ENCODE measurements at places on chromosomes 1 and 21.

- DNase-seq: no peak
These were observed 56.1 kb downstream of the SLAMF6 start for GRCh38 chr1:160466961-160467360.

DNA sequence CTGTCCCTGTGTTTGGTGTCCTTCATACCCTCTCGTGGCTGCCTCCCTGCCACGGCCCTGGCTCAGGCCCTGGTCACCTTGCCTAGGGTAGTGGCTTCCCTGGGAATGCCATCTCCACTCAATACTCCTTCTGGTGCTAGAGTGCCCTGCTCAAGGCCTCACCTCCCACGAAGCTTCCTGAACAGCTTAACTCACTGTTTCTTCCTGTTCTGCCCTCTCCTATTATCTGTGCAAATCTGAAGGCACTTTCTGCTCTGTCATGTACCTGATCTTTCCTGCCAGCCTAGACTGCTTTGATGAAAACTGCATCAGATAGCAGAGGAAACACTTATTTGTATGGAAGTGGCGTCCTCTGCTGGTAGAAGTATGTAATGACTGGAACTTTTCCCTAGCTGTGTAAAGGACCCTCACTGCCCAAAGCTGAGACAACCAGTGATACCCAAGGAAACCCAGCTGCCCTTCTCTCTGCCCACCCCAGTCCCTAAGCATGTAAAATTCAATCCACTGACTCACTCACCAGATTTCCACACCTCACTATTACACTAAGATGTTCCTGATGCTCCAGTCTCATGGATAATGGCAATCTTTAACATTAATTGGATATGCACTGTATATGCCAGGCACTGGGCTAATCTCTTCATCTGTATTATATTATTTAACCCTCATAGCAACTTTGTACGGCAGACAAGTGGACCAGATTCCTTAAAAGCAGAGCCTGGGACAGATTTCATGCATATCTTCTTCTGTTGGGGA is 36.2 kb upstream of the BTG2 start:
- DNase-seq: peak; percentile 81

- DNase-seq: peak; percentile 89
These were observed 62.7 kb downstream of the ADARB1 start for GRCh38 chr21:45136927-45137611.

- peak; percentile 95 for DNase-seq
These were observed 134.4 kb downstream of the TGFB2 start for GRCh38 chr1:218479436-218480115.

DNA sequence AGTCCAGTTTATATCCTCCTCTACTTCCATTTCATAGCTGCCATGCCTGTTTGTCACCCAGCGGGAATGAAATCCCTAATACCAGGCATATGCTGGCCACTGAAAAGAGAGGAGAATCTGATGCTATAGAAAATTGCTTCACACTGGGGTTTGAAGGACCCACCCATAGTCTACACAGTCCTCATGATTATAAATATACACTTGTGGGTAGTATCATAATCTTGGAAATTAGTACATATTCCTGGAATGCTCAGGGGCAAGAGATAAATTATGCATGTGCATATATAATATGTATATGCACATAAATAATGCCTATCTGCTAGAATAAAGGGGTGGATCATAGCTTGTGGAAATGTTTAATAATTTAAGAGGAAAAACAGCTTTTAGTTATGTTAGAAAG is 105.8 kb downstream of the PRRX1 start:
- DNase-seq: no peak

DNA sequence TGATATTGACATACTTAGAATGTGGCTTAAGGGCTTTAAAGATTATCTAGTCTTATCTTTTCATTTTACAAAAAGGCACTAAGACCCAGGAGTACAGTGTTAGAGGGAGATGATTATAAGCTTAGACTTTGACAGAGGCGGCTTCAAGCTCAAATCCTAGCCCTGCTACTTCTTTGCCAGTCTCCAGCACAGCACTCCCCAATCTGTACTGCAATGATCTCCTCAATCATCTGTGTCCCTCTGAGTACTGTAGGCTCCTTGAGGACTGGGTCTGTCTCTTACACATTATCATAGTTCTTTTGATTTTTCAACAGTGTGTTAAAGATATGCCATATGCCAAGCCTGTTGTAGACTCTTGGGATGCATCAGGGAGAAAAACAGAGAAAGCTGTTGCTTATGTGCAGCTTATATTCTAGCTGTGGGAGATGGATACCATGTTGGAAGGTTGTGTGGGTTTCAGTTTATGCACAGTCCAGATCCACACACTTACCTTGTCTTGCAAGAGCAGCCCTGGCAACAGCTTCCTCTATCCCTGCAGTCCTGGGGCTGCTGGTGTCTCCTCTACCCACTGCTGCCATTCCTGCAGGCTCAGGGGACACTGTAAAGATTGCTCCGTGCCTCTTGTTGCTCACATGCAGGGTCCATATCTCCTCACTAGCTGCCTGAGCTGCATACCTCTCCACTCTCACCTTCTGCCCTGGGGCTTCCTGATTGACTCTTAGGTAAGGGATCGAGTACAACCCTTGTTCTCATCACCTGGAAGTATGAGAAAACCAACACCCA is 103.9 kb upstream of the TSPAN2 start:
- DNase-seq: no peak
